Activated T-helper 2 cell treated with anti-CD3 and anti-CD28 coated beads, Interferon-gamma antibody, Interleukin-2, Interleukin-4, amounts not matched to agents 10 μg/mL and 5 μg/mL and 100 μg/mL, durations not matched to agents 14 hours and 24 hours and 36 hours (primary cell): ENCODE measurements at places on chromosomes 5 and 9. TPM values are rescaled to one million over a fixed set of nuclear protein-coding genes. Genes with fewer than 3 reads are reported as not detected.
A peak's percentile ranks its signal among the peaks of the same experiment; 100 is the strongest.

DNA sequence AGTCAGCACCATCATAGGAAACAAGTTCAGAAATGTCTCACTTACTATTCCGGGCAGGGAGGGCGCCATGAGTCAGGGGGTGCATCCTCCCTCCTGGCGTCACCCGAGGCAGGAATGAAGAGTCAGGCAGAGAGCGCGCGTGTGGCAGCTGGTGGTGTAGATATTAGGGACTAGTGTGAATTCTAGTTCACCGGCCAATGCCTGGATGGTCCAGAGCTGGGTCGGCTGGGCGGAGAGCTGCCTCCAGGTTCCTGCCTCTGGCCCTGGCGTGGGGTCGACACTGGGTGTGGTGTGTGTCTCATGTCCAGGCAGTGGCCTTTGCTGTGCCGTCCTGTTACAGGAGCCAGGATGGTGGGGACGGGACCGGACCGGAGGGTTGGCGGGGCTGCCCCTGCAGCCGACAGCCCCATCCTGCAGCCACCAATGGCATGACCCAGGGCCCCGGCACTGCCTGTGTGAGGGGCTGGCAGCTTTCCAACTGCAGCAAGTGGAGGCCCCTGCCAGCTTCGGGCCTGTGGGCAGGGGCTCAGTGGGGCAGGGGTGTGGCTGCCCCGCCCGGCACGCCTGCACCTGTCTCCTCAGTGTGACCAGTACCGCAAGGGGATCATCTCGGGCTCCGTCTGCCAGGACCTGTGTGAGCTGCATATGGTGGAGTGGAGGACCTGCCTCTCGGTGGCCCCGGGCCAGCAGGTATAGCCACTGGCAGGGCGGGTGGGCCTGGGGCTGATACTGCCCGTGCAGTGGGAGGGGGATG lies 9.1 kb downstream of the DIPK1B start:
- DNase-seq: no peak

Gene EPB41L4A
- total RNA-seq: 0.34 and 0.68 TPM in 2 replicates

GRCh38 chr5:179777909-179778308 lies 15.9 kb upstream of the LTC4S start:
- no peak for DNase-seq

Gene ANKRD34B
- total RNA-seq: not detected in 2 replicates

GRCh38 chr5:91283326-91283725 lies 99.8 kb downstream of the ARRDC3 start:
- no peak for DNase-seq

- DNase-seq: no peak
Observed at GRCh38 chr5:20680718-20681302, 692.8 kb upstream of the CDH18 start.

DNA sequence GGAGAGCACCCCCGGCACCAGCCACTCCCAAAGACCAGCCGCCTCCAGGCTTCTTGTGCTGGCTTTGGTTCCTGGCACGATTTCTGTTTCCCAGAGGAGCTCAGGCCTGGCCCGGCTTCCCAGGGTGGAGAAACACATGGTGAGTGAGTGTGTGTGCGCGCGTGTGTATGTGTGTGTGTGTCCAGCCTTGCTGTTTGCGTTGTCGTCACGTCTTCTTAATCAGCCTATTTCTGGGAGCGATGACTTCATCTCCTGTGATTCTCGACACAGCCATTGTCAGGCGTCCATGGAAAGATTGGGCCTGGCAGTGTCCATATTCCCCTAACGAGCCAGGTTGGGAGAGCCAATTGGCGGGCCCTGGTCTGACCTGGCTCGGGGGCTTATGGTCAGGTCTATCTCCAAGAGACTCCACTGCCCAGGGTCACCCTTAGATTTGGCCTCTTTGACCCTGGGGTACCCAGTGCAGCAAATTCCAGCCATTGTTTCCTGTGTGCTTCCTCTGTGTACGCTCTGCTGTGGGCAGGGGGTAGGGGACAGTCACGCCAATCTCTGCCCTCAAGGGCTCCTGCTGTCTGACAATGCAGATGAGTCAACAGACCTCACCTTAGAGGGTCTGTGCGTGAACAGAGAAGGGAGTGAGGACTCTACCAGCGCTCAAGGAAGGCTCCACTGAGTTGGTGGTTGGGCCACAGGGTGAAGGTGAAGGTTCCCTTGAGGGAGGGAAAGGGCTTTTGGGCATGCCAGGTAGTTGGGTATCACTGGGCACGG lies 73.8 kb downstream of the DAB2IP start:
- DNase-seq: no peak

Gene ARHGEF28
- 0.05 and 0.11 TPM in 2 replicates for total RNA-seq

- DNase-seq: no peak
Observed at GRCh38 chr5:55578771-55579170, 44.0 kb upstream of the PLPP1 start.

Gene NR5A1
- not detected in 2 replicates for total RNA-seq

Gene FBXO10
- total RNA-seq: 1.8 and 2.4 TPM in 2 replicates

DNA sequence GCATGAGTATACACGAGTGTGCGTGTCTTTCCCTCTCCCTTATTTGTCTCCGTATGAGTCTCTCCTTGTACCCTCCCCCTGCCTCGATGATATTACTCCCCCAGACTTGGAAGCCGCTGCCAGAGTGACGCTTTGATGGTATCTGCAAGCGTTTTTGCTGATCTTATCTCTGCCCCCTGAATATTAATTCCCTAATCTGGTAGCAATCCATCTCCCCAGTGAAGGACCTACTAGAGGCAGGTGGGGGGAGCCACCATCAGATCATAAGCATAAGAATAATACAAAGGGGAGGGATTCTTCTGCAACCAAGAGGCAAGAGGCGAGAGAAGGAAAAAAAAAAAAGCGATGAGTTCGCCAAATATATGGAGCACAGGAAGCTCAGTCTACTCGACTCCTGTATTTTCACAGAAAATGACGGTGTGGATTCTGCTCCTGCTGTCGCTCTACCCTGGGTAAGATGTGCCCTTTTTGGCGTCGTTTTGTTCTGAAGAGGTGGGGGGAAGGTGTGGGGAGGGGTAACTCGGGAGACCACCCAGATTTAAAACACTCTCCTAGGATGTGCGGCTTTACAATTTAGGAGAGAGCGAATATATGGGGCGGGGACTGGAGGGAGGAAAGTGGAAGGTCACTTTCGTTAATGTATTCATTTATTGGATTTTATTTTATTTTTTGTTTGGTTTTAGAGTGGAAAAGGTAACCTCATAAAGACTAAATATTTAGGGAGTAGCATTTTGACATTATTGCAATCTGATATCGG lies at the start of gene GABRG2:
Gene GABRG2 (plus strand): TSS at position 119 of the 757 bp plus-strand sequence. CDS start 227 bp downstream, at position 346.
- DNase-seq: no peak

- DNase-seq: no peak
Observed at GRCh38 chr9:16693616-16694015, 176.9 kb downstream of the BNC2 start.

DNA sequence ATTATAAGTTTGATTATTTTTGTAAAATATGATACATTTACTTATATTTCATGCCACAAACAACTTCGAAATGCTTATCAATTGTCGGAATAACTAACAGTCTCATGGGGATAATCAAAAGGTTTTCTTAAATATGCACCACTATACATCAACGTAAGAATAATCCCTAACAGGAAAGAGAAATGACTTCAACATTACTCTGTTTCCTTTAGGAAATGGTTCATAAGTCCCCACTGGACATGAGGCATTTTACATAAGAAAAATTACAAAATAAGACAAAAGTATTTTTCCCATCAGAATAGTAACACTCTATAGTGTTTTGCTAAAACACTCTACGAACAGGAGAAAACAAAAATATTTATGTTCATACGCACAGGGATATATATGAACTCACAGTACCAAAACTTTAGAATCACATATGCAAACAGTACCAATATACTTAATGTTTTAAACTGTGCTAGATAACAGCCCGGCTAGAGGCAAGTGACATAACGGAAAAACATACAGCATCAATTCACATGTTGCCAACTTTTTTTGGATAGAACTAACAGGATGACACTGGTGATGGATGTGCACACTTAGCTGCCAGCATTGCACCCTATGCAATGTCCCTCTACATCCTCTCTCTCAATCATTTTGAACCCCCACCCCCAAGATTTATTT lies 120.5 kb downstream of the NFIB start:
- no peak for DNase-seq

Gene BAAT
- total RNA-seq: not detected in 2 replicates

DNA sequence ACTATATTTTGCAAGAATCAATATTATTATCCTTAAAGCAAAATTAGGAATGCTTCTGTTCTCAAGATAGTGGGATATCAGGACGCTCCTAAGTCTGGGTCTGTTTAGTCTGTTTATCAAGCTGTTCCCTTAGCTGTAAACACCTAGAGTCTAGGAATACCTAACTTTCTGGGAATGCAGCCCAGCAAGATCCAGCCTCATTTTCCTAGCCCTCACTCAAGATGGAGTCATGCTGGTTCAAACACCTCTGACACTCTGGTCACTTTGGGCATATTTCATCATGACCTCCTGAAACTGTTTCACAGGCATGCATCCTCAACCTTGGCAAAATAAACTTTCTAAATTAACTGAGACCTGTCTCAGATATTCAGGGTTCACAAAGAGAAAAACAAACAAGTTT lies 14.4 kb upstream of the MRPS30 start:
- DNase-seq: no peak

DNA sequence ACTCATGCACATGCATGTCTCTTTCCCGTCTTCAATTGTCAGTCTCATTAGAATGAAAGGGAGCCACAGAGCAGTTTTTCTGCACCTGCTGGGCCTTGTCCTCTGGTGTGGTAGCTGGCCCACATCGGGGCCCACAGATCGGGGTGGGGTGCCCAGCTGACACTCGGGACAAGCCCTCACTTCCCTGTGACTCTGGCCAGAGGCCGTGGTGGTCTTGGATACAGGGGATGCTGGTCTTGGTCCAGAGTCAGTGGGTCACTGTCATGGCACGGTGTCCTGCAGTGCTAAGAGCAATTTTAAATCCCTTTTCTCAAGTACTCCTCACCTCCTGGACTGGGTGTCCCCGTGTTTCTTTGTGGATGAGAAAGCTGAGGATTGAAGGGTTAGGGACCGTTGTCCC lies 193.2 kb downstream of the CACNA1B start:
- DNase-seq: peak; percentile 3

DNA sequence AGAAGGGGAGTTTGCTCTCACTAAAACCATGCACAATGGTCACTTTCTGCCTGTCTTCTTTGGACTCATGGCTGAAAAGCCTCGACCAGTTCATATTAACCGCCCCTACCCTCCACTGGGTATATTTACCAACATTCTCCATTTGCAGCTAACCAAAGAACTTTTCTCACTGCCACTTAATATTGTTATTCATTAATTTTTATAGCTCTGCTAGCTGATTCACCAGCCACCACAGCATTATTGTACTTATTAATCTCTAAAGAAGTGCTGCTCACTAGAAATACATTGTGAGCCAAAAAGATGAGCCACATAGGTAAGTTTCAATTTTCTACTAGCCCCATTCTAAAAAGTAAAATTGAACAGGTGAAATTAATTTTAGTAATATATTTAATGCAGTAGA lies 33.4 kb upstream of the SMIM32 start:
- no peak for DNase-seq

Gene MLANA
- not detected in 2 replicates for total RNA-seq

Gene NACC2
- total RNA-seq: 5.4 and 5.5 TPM in 2 replicates

Gene GHR
- total RNA-seq: not detected in 2 replicates
